ENCODE measurements at places on chromosomes 2 and 18.

DNA sequence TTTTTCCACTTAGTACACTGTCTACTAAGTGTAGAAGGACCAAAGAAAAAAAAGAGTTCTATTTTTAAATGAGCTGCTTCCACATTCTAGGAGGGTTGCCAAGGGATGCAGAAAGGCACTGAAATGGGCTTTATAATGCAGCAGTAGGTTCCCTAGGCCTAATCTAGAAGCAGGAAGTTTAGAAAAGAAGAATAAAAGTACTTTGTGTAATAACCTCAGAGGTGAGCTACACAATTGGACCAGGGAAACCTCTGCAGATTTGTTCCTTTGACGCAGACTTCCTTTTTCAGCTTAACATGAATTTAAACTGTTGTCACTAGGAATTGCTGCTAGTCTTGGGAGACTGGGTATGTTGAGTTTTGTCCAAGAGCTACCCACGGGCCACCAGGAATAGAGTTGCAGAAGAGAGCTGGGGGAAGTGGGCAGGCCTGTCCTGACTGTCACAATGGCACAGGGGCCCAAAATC lies 34.6 kb upstream of the RAB1A start:
- DNase-seq: peak; percentile 50

- DNase-seq: peak; percentile 27
Observed at GRCh38 chr2:164620873-164621763, at the start of gene GRB14. TSS of gene GRB14 (minus strand) at chr2:164621482. CDS start at chr2:164621309, 173 bp downstream.

DNA sequence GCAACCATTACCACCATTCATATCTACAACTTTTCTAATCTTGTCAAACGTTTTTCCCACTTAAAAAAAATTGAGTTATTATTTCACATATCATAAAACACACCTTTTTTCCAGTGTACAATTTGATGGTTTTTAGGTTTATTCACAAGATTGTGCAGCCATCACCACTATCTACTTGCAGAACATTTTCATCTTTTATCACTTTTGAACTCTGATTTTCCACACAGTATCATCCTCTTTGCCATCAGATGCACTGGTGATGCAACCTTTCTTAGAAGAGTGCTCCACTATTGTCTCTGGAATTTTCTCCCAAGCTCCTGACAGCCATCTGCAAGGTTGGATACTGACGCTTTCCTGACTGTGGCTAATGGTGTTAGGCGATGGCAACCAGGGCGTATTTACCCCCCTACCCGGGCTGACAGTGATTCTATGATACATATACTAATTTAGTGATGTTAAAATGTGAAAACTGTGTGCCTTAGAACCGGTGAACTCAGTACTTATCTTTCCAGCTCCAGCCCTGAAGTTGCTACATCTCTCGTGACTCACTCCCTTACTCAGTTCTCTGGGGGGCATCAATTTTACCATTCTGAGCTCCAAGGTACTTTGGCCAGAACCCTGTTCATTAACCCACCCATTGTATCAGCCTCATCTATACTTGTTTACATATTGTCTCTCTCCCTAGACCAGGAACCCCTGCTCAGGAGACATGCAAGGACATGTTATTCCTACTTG lies 105.4 kb upstream of the SPRED2 start:
- DNase-seq: peak; percentile 15

GRCh38 chr2:9983401-9984216 lies 32.1 kb downstream of the GRHL1 start:
- peak; percentile 68 for DNase-seq

DNA sequence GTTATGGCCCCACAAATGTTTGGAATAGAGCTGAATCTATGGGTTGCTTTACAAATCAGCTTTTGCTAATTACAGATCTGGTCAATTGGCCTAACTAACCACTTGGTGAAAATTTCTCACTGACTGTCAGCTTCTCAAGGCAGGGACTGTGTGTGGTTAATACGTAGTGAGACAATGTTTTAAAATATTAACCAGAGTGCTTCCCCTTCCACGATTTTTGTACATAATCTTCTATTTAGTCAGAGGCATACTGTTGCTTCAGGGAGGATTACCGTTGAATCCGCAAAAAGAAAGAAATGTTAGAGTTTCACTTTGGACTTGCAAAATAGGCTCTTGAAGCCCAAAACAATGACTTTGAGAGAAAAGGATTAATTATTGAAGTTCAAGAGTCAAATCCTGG lies 14.9 kb upstream of the KCNS3 start:
- no peak for DNase-seq

- DNase-seq: no peak
Observed at GRCh38 chr2:25265802-25266201, 75.9 kb downstream of the DNMT3A start.

- DNase-seq: no peak
Observed at GRCh38 chr2:136305517-136306192, 187.7 kb upstream of the CXCR4 start.

DNA sequence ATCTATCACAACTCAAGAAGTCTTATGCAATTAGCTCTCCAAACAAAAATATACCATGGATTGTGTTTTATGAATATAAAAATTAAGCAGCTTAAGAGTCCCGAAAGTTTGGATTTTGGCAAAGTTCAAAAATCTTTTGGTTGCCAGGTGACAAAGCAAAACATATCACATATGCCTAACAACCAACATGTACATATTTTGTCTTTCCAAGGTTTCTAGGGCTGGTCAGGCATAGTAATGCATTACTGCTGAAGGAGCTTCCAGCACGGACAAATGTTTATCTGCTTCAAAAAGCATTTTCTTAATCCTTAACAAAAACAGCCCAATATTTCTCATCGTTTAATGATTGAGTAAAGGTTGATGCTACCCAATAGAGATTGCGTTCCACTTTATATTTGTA lies 1327.1 kb upstream of the ZEB2 start:
- DNase-seq: no peak

DNA sequence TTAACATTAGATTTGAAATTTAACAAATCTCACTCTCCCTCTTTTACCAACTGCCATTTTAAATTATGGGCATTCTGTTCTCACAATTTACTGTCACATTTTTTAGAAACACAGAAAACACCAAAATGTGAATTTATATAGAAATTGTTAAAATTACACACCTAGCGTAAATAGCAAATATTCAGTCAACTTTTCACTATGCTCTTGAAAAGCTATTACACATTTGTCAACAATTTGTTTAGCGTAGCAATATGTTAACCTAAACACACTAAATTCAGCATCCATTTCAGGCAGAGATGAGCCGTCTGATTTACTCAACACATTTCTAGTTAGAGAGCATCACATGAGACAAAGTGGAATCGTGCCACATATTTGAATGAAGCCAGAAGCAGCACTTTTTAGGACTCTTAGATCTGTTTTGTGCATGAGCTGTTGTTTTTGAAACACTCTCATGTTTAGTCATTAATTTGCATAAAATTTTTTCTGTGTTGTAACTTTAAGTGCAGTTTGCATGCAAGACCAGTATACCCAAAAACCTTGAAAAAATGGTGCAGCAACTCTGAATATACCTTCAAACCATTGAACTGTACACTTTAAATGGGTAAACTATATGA lies 8.2 kb downstream of the TTC32 start:
- no peak for DNase-seq

DNA sequence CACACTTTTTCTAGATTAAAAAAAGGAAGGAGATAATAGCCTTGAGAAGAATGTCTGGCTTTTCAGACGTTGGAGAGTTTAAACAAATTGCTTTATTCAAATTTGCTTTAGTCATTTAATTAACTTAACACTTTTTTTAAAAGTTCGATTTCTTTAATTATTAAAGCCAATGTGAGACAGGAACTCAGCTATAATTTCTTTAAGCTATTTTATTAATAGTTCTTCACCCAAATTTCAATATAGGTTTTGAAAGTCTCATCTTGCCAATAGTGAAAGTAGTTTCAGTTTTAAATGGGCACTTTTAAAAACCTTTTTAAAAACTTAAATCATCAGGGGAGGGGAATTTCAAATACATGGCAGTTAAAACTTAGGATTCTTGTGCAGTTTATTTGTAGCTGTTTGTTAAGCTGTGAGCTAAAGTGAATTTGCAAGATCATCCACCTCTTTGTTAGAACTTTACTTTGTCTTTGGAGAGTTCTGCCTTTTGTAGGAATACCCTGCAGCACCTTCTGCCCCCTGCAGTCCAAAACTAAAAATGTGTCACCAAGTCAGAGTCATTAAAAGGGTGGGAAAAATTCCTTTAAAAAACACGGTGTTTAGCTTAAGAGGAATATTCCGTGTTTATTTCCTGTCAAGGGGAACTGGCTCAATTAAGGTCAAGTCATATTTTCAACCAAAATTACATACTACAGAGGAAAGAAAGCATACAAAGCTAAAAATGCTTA lies 4.6 kb downstream of the TGIF1 start:
- peak; percentile 70 for DNase-seq

DNA sequence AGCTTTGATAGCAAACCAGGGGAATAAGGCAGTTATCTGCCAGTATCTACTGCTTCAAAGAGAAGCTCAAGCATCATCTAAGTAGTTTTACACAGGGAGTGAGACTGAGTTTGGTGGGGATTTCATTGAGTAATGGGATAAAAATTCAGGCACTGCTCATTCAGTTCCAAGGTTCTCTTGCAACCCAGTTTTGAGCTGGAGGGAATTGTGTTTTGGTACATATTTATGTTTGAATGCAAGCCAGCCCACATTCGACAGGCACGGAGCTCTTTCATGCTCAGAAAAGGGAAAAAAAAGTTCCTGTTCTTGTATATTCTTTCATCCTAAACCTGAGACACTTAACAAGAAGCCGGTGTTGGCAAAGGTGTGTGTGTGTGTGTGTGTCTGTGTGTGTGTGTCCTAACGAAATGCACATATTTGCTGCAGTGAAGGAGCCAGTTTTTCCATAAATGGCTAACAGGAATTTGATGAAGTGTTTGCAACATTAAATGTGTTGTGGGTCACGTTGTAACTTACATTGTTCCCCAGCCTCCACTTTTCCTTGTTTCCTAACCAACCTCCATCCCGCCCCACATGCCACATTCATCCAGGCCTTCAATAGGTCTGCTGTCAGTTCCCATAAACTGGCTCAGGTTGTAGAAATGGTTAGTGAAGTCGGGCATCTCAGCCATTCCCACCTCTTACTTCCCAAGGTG lies 311.1 kb downstream of the TXNL1 start:
- peak; percentile 77 for DNase-seq

- no peak for DNase-seq
Observed at GRCh38 chr2:24345937-24346336, 14.4 kb downstream of the ITSN2 start.

GRCh38 chr2:7191932-7192331 lies 274.7 kb downstream of the RNF144A start:
- peak; percentile 68 for DNase-seq

GRCh38 chr2:10160203-10160955 lies 37.8 kb downstream of the RRM2 start:
- DNase-seq: no peak

DNA sequence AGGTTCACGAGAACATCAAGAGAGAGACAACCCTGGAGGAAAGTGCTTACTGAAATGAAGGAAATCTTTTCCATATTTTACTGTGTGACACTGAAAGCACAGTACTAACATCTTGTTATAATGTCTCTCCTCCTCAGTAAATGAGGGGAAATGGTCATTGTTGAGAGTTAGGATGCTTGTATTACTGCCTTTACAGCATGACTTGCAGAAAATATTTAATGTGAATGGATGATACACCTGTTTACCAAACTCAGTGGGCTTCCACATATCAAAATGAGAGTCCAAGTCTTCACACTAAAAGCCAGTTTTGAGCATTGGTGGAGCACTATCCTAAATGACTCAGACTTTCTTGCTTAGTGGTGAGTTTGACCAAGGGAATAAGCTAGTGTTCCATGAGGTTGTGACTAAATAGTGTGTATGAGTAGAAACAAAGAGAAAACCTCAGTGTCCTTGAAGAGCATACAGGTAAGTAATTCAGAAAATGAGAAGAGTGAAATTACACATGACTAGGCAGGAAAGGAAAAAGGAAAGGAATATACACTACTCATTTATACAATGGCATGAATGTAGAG lies 930.7 kb upstream of the CELF4 start:
- DNase-seq: no peak

GRCh38 chr2:71934320-71934593 lies 213.4 kb downstream of the CYP26B1 start:
- no peak for DNase-seq
